ENCODE measurements at places on chromosomes 13 and 19.

DNA sequence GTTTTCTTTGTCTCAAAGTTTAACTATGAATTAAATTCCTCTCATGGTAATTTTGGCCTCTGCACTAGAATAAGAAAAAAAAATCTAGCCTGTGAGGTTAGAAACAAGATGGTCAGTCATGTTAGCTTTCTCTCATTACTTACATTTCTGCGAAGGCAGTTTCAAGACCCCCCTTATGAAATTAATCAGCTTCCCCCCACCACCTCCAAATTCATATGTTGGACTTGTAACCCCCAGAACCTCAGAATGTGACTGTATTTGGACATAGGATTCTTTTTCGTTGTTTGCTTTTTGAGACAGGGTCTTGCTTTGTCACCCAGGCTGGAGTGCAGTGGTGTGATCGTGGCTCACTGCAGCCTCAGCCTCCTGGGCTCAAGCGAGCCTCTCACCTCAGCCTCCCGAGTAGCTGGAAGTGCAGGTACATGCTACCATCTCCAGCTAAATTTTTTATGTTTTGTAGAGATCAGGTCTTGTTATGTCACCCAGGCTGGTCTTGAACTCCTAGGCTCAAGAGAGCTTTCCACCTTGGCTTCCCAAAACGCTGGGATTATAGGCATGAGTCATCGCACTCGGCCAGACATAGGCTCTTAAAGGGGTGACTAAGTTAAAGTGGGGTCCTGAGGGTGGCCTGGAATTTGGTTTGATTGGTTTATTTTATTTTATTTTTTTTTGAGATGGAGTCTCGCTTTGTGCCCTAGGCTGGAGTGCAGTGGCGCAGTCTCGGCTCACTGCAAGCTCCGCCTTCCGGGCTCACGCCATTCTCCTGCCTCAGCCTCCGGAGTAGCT is 1.4 kb downstream of the PLA2G4C start:
- no peak for DNase-seq

DNA sequence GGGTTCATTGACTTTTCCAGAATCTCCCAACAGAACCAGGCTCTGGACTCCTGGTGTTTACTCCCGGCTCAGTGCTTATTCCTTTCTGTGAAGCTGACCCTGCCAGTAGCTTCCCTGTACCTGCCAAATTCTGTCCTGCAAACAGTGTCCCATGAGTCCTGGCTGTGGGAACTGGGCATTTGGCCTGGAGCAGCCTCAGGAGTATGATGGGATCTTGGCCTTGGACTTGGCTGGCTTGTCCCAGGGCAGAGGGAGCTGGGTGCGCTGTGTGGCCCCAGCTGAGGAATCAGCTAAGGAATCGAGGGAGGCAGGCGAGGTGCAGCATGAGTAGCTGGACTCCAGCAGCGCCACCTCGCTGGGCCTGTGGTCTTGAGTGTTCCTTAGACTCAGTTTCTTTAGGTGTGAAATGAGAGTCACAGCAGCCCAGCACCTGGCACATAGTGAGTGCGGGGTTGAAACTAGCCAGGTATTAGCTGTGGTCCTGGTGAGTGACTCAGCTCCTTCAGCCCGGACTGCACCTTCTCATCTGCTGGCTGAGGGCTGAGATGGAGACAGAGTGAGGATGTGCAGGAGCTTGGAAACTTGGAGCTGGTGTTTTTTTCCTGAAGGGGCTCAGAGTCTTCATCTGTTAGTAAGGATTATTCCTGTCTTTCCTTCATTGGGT is 10.4 kb downstream of the CLASRP start:
- DNase-seq, result no peak

DNA sequence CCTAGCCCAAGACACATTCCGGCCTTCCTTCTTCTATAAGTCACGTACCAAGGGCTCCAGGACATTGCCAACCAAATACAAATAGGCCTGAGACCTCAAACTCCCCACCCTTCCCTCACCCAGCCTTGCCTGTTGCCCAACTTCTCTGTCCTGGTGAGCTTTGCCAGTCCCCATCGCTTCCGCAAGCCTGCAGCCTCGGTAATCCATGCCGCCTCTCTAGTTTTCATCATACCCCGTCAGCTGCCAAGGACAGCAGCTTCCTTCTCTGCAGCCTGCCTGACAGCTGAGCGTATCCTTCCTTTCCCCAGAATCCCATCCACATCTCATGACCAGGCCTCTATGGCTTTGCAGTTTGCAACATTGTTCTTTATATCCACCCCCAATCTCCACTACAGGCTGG is 36.6 kb upstream of the POMP start:
- no peak for DNase-seq

- DNase-seq, result no peak
These were observed 217.8 kb downstream of the LHFPL6 start for GRCh38 chr13:39385154-39385553.

DNA sequence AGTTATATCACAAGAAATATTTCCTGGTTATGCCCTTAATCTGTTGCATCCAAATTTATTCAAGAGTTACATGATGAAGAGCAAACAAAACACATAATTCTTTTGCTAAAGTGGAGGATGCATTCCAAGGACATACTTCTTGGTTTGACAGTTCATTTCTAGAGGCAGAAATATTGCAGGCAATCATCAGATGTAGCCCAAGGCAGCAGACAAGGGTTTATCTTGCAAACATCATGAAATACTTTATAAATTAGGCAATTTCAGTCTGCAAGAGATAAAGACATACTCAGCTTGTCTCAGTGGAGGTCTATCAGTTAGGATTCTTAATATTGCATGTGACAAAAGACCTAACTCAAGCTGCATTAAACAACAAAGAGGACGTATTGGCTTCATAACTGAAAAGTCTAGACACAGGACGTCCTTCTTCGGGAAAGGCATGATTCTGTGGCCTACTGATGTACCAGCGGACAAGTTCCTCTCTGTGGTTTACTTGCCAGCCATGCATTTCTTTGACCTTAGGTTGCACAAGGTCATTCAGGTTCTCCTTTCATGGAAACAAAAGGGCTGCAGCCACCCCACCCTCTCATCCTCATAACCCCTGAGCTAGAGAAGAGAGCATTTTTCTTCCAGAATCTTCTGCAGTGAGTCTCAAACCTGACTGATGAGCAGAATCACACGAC is 204.1 kb downstream of the KATNAL1 start:
- DNase-seq, result no peak

DNA sequence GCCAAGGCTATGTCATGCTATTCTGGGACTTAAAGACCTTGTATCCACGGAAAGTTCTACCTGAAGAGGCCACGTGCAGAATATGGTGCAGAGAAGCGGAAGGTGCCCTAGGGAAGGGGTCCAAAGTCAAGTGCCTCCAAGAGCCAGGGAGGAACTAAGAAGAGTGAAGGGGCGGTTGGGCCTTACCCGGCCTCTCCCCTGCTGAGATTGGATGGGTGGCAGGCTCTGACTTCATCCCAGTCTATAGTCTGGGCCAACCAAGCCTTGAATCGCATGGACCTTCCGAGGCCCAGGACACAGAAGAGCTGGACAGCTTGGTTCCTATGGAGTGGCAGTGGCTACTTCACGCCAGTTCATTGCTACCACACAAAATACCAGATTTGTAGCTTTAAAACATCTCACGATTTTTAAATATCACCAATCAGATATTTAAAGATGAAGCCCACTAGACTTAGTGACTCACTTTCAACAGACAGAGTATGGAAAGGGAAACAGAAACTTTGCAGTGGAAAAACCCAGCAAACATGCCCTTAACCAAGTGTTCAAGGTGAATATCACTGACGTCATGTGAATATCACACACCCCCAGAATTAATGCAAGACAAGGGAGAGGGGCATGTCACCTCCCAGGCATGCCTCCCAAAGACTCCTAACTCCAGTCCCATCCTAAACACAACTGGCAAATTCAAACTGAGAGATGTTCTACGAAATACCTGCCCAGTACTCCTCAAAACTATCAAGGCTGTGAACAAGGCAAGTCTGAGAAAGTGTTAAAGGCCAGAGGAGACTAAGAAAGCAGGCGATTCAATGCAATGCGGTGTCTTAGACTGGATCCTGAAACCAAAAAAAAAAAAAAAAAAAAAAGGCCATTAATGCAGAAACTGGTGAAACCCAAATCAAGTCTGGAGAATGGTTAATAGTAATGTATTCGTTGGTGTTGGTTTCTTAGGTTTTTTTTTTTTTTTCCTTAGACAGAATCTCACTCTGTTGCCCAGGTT is 10.2 kb downstream of the C19orf12 start:
- no peak for DNase-seq

DNA sequence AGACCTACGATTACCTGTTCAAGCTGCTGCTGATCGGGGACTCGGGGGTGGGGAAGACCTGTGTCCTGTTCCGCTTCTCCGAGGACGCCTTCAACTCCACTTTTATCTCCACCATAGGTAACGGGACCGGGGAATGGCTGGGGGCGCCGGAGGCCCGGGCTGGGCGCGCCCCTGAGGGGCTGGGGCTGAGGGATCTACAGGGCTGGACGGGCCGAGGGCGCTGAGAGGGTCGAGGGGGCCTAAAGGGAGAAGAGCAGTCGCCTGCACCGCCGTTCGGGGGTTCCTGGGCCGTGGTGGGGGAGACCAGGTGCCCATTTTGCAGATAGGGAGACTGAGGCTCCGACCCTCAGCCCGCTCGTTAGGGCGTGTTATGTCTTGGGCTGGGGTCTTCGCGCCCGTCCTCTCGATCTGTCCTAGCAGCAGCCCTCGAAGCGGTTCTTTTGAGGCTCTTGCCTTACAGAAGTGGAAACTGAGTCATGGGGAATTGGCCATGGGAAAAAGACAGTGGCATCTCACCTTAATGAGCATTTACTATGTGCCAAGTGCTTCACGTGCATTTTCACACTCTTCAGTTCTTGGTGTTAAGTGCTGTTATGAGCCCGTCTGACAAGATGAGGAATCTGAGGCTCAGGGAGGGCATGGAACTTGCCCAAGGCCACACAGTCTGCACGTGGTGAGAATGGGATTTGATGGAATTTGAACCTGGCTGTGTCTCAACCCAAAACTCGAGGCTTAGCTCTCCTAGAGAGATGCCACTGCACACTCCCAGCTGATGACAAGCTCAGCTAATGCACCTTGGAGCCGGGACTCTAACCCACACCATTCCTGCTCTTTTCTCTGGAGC is 442 bp downstream of the RAB8A start:
- DNase-seq, result no peak

GRCh38 chr19:40147693-40148347 is 43.4 kb upstream of the MAP3K10 start:
- no peak for DNase-seq

GRCh38 chr19:39754971-39755370 is 17.1 kb upstream of the CLC start:
- no peak for DNase-seq

DNA sequence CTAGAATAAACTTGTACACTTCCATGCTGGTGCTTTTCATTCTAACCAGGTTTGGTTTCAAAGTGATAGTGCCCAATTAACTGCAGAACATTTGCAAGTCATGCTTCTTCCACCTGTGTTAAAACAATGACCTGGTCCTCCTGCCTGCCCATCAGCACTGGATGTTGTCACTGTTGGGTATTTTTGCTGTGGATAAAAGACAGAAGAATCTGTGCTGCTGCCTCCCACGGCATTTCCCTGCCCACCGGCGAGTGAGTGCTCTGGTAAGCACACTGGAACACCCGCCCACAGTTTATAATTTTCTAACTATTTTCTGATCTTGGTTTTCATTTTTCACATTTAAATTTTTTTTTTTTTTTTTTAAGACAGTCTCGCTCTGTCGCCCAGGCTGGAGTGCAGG is 2.3 kb upstream of the AKAP8 start:
- DNase-seq, result no peak

DNA sequence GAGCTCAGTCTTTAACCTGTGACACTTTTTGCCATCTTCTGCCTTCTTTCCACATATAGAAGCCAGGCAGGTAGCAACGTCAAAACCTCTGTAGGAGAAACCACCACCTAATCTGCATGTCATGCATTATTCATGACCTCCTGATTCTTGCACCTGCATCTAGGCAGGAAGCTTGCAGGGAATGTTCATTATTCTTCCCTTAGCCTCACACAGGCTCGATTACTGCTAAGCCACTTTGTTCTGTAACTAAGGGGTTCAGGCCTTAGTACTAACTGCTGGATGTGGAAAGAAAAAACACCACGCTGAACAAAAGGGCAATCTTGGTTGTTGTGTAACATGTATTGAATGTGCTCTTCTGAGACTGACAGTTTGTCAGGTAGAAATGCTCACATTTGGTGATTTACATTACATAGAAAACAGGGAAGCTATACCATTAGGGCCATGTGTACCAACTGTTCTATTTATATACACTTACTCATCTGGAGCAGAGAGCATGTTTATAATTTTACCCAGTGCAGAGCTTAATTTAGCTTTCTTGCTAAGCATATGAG is 366.9 kb downstream of the KLF12 start:
- no peak for DNase-seq

DNA sequence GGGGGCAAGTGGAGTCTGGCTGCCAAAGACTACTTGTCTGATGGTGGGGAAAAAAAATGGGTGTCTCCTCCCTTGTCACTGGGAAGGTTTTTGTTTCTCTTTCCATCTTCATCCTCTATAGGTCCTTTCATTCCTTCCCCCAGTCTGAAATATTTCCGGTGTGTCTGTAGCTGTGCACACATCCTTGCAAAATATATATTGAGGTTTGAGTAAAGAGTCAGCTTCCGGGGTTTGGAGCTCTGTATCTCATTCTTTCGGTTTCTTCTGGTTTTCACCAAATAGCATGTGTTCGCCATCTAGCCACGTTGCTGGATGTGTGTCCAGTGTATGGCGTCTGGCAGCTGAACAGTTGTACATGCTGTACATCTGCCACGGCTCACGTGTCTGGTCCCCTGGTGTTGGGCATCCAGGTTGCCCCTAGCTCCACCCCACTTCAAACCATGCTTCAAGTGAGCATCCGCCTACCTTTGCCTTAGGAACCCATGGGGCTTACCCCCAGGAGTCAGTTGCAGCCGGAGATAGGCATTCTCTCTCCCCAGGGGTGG is 142.2 kb downstream of the SIPA1L3 start:
- peak; percentile 74 for DNase-seq

GRCh38 chr19:632579-633067 is 714 bp downstream of the POLRMT start:
- no peak for DNase-seq

- no peak for DNase-seq
These were observed 853.0 kb downstream of the SLITRK6 start for GRCh38 chr13:84946192-84946591.

DNA sequence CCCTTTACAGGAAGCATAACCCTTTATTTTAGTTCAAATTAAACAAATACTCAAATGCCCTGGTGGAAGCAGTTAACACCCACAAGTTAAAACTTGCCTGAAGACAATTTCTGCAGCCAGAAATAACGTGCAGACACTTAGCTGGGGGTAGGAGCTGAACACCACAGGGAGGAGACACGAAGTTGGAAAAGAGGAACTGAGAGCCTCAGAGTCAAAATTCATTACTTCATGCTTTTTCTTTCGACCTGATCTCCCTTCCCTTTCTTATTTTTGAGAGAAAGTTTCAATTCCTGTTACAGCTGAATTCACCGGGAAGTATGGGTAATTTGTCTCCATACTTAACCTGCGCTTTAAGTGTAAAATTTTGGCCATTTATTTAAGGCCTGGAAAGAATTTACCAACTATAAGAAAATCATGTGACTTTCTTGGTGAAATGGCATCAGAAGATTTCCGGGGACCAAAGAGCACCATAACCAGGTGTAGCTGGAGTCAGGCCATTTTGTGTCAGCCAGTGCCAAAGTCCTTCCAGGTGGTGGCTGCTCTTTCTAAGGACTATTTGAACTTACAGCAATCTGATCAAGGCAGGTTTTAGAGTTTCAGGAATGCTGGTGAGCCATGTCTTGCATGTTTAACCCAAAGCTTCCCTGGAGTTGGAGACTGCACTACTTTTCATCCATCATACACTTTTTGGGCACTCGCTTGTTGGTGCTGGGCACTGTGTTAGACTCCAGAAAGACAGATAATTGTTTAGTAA is 46.5 kb upstream of the RCBTB2 start:
- DNase-seq, result no peak

GRCh38 chr13:30148171-30148754 is 159.1 kb downstream of the KATNAL1 start:
- peak; percentile 80 for DNase-seq

GRCh38 chr13:21048901-21049698 is 12.3 kb downstream of the LATS2 start:
- DNase-seq, result no peak

Data from CD4-positive, alpha-beta memory T cell (primary cell).